NCI-H460 (cell line): ENCODE measurements at places on chromosomes 5 and 9. TPM values are rescaled to one million over a fixed set of nuclear protein-coding genes. Genes with fewer than 3 reads are reported as not detected.

Gene BTNL3
- not detected in 2 replicates for total RNA-seq

Gene CDKN2B
- not detected in 2 replicates for total RNA-seq

Gene MYORG
- 0.61 and 0.79 TPM in 2 replicates for total RNA-seq

Gene GLRA1
- not detected in 2 replicates for total RNA-seq

Gene CDX1
- not detected in 2 replicates for total RNA-seq

Gene FOXD4L6
- total RNA-seq, result 0.07 TPM in 1 of 2 replicates, not detected in the other

Gene MYO10
- total RNA-seq, result 10.0 and 13.0 TPM in 2 replicates

Gene SLC34A3
- total RNA-seq, result not detected in 2 replicates

Gene MAST4
- 0.69 and 1.5 TPM in 2 replicates for total RNA-seq

Gene ZNF618
- 2.4 and 2.9 TPM in 2 replicates for total RNA-seq

Gene F2RL2
- 37.5 and 41.5 TPM in 2 replicates for total RNA-seq

Gene ALDH1B1
- total RNA-seq, result 21.3 and 22.6 TPM in 2 replicates

Gene BHMT
- total RNA-seq, result not detected in 2 replicates

Gene OR13C5
- not detected in 2 replicates for total RNA-seq

DNA sequence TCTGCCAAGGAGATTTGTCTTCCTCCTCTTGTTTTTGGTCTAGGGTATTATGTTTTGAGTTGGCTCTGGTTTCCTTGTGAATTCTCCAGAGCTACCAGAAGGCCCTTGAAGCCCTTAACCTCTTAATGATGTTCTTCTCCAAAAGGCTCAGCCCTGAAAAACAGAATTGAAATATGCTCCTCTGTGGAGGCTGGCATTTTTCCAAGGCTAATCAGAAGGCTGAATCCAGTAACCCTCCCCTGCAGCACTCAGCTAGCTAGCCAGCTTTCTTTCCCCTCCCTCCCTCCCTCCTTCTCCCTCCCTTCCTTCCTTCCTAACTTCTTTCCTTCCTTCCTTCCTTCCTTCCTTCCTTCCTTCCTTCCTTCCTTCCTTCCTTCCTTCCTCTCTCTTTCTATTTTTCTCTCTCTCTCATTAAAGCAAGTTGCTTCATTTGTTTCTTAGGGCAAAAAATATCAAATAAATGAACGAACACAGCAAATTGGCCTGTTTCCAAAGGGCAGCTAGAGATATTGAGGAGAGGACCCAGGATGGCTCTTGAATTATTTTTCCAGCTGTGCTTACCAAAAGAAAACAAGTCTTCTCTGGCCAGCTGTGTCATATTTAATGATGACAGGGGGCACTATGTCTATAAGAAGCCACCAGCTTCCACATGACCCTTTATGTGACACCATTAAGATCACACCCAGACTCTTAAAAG is 38.7 kb downstream of the JAKMIP2 start:
- no peak for DNase-seq

- no peak for DNase-seq
Observed at GRCh38 chr9:87083986-87084385, 136.7 kb upstream of the GAS1 start.

- no peak for DNase-seq
Observed at GRCh38 chr9:93013856-93014582, 44.5 kb upstream of the SUSD3 start.

DNA sequence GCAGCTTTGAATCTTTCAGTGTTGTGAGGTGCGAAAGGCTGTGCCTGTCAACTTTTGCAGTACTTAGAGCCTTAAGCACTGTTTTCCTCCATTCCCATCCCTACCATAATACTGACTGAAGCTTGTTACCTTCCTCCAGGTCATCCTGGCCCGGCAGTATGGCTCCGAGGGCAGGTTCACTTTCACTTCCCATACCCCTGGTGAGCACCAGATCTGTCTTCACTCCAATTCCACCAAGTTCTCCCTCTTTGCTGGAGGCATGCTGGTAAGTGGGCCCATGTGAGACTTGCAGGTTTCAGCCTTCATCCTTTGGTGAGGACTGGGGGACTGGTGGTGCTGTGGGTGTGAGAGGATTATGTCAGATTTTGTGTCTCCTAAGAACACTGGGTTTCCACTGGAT is 1.5 kb downstream of the TMED9 start:
- DNase-seq, result no peak

DNA sequence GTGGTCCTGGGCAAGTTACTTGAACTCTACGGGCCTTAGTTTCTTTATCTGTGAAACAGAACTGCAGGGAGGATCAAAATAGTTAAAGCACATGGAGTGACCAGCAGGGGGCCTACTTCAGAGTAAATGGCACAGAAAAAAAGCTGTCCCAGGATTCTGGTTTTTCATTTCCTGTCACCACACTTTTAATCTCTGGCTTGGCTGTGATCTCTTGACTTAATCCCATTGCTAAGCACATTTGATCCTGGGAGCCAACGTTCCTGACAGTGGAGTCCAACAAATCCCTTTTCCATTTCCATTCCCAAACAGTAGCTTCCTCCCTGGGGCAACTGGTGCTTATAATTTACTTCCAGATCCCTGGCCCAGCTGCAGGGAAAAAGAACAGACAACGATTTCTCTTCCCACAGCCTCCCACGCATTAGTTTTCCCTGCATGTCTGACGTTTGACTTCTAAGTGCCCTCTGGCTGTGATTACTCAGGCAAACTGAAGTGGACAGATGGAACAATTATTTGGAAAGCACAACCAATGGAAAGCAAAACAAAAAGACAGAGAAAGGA is 136.5 kb upstream of the STK32A start:
- peak; percentile 14 for DNase-seq

- DNase-seq, result no peak
Observed at GRCh38 chr5:160367885-160368284, 2.5 kb downstream of the C1QTNF2 start.

- no peak for DNase-seq
Observed at GRCh38 chr5:43420241-43420640, 8.1 kb upstream of the CCL28 start.

DNA sequence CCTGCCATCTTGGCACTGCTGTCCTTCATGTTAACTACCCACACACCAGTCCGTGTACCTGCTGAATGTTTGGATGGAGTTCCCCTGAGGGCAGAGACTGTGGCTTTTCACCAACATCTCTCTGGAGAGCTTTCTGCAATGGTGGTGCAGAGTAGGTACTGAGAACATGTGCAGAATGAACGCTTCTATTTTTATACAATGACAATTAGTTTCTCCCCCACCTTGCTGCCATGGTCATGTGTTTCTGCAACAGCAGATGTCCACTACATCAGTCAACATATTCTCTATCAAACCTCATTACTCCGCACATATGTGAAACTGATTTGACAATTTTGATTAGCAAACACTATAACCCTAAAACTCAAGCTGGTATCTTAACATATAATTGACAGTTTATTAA is 14.5 kb downstream of the PTCH1 start:
- DNase-seq, result no peak

GRCh38 chr9:129716091-129716490 is 36.8 kb downstream of the PTGES start:
- DNase-seq, result no peak

DNA sequence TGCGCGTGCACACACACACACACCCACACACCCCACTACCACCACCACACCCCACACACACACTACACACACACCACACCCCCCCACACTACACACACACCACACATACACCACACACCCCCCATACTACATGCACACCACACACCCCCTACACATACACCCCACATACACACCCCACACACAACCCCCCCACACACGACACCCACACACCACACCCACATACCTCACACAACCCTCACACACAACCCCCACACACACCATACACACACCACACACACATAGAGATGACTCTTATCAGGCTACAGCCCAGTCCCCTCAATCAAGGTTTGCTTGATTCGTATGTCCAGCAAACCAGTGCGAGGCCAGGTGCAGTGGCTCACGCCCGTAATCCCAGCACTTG is 25.7 kb downstream of the SLC46A2 start:
- DNase-seq, result no peak

GRCh38 chr9:96343515-96344360 is 39.8 kb downstream of the SLC35D2 start:
- DNase-seq, result no peak

DNA sequence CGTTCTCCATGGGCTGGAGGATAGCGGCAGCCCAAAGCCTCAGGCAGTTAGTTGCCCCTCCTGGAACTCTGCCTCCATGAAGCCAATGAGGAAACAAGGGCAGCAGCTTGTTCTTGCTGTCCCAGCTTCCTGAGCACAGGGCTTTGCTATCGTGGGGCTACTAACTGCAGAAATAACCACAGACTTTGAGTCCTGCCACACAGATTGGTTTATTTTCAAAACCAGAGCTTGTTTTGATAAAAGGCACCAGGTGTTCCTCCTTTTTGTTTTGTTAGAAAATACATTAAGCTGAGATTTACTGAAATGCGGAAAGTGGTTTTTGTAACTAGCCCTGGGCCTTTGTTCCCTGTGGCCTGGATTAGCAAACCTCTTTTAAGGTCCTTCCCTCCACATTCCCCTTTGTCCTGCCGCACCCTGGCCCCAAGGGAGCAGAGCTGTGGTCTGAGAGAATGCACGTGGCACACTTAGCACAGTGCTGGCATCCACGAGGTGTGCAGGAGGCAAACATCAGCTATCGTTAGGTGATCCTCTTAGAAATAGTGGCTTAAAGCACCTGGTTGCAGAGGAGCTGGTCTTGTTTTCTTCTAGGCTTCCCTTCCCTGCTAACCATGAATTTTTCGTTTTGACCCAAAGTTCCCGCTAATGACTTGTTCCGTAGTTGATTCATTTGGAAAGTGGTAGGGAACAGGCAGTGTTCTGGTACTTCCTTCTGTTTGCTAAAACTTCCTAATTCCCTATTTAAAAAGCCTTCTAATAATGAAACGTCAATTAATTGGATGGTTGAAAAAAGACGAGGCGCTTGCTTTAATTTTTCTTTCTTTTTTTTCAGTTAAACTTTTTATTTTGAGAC is 21.5 kb downstream of the MVB12B start:
- no peak for DNase-seq

DNA sequence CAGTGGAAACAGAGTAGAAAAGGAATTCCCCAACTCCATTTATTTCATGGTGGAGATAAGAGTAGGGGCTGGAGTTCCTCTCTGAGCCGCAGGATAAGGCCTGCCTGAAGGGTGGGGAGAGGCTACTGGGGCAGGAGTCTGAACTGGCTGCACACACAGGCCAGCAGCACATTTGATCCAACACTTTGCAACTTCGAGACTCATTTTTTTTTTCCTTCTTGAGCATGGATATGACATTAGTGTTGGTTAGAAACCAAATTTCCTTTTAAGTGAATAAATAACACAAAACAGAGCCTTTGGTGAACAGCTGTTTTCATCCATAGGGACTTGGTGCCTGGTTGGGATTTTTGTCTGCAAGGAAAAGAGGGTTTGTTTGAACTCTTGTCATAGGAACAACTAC is 76.6 kb downstream of the RALGPS1 start:
- DNase-seq, result no peak

DNA sequence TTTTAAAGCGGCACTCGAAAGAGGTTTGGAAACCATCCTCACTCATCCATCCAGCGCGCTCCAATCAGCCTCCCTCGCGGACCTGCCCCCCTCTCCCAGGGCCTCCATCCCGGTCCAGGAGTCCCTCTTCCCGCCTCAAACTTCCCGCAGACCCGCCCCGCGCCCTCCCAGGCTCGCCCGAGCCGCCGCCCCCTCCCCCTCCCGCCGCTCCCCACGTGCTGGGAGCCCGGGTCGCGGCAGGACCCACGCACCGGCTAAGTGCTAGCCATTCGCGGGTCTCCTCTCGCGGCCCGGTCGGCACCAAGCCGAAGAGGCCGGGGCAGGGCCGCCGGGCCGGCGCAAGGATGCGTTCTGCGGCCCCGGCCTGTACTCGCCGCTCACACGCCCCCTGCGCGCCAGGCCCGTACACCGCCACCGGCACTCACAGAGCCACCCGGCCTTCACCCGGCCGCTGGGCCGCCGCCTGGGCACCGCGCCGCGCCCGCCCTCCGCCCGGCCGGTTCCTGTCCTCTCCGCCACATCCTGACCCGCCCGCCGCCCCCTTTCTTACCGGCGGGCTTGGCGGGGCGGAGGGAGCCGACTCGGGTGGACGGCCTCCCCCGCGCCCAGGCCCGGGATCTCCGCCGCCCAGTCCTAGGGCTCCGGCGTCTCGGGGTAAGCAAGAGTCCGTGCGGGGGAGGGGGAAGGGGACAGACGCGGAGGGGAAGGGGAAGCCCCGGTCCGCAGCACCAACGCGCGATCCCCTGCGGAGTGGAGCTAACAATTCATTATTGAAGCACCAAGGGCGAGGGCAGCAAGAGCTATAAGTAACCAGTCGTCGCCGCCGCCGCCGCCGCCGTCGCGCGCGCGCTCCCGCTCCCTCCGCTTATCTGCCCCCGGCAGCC is 576 bp downstream of the CHD1 start:
- no peak for DNase-seq

DNA sequence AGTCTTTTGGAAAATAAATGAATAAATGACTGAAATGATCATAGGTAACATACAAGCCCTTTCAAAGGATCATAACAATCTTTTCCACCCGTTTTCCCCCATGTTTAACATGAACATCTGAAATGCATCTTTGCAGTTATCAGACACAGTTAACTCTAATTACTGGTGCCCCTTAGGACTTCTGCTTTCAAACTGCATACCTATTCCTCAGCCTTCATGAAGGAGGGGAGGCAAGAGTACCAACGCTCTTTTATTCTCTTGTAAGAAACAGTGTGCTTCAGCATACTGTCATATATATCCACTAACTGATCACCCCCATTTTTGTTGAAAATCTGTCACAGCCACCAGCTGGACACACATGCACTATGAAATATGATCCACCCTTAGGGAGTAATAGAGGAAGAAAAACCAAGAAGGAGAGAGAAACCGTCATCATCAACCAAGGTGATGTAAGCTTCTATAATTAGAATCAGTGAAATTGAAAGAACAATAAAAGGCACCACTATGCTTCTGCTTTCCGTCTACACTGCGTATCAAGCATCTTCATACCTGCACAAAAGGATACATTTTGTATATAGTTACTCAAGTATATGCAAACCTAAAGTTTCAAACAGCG is 98.7 kb downstream of the RAPGEF6 start:
- no peak for DNase-seq

- DNase-seq, result no peak
Observed at GRCh38 chr9:113231701-113232100, 10.4 kb downstream of the SLC31A1 start.

GRCh38 chr5:177123789-177124485 is 9.6 kb upstream of the NSD1 start:
- DNase-seq, result no peak

DNA sequence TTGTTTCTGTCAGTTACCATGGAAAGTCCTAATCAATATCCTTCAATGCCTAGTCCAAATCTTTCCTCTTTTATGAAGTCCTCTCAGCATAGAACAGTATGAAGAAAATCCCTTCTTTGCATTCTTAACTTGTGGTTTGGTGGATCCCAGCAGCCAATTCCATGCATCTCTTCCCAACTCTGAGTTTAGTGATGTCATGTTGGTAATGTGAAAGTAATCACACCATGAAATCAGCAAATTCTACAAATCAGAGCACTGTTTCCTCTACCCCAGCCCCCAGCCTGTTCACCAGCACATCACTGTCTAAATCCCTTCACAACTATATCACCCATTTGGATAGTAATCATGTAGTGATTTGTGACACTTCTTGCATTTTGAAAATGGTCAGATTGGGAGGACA is 4.7 kb upstream of the C1QTNF2 start:
- no peak for DNase-seq

DNA sequence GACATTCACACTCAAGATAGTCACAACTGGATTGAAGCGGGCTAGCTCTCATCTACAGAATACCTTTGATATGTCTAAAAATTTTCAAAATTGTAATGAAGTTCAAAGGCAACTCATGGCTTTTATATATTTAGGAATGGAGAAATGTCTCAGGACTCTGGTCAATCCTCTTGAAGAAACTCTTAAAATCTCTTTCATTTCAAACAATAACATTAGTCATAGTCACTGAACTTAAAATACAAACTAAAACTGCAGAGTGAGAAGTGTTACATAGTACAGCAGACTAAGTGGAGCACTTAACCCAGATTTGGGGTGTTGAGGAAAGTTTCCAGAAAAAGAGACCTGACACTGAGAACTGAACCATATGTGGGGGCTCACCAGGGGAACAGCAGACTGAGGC is 20.7 kb downstream of the FANCC start:
- no peak for DNase-seq
